Brain microvascular endothelial cell (primary cell): ENCODE measurements at places on chromosomes 2 and 18.

DNA sequence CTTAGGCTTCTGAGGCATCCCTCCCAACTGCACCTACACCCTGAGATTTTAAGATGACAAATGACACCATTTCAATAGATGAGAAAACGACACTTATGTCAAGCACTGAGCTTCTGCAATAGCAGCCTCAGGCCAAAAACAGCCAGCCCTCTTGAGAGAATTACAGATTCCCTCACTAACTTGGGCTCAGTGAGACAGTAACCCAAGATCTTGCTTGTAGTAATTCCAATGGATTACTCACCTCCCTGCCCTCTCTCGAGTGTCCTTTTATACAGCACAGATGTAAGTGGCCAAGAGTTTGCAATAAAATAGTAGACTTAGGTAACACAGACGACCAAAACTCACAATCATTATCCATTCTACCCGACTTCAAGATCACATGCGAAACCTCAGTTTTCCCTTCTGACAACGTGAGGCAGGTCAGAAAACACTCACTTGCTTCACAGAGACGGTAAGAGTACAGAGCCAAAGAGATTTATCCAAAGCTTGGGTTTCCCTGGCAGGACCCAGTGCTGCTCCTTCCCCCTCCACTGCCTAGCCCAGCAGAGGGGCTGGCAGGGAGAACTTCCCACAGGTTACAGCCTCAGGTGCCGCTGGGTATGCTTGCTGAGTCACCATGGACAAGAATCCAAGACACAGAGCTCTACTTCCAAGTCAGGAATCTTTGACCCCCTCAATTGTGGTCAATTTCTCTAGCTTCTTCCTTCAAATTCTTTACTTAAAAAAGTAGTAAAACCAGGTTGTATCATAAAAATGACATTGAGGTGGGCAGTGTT is 181.4 kb downstream of the MYO5B start:
- no peak for DNase-seq

- DNase-seq = no peak
Observed at GRCh38 chr18:76441002-76441667, 53.9 kb downstream of the ZNF516 start.

- DNase-seq = no peak
Observed at GRCh38 chr2:166270376-166270775, 105.4 kb downstream of the SCN9A start.

DNA sequence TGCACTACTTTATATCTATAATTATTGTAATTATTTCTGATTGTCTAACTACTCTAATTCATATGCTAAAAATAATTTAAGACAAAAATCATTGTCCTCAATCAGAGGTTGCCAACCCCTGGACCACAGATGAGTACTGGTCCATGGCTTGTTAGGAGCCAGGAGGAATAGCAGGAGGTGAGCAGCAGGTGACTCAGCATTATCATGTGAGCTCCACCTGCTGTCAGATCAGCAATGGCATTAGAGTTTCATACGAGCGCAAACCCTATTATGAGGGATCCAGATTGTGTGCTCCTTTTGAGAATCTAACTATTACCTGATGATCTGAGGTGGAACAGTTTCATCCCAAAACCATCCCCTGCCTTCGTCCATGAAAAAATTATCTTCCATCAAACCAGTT is 1434.4 kb downstream of the LRP1B start:
- DNase-seq = no peak

DNA sequence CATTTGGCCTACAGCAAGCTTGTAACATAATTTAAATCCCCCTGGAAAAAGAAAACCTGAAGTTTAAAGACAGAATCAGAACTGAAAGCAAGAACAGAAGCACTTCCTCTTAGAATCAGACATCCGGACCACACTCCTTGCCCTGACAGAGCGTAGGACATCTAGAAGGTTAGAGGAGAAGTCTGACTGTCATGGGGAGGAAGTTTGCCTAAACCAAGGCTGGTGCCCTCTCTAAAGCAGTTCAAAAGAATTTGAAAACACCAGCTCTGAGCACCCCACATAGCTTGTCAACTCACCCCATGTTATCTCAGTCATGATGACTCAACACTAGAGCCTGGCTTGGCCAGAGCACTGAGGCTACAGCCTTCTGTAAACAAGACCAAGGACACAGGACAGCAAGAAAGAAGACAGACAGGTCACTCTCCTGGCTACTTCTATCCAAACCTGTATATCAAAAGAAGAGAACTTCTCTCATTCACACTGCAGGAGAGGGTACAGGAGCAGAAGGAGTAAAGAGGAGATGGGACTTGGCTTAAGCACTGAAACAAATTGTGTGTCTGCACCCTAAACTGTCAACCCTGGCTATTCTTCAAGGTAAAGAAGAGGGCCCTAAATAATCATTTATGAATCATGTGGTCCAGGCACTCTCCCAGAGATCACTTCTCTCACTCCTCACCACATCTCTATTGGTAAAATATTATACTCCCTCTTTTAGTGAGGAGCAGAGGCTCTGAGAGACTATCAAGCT is 198.6 kb downstream of the MEMO1 start:
- peak; percentile 27 for DNase-seq

DNA sequence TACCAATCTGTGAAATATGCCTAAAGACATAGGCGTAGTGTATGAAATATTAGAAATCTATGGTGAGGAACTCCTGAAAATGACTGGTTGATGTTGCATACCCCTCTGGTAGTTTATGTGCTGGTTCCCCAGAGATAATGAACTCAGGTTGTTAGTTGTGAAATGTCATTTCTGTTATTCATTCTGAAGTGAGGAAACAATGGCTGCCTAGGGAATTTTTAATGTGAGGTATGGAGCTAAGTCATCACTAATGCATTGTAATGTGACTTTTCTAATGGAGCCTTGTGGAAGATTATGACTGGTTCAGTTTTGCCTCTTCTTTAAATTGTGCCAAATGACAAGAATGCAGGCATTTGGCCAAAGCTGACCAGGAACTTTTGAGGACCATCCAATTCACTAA is 61.6 kb upstream of the RAB27B start:
- DNase-seq = no peak

GRCh38 chr18:47893047-47893446 is 37.4 kb downstream of the SMAD2 start:
- no peak for DNase-seq

GRCh38 chr2:65357095-65357958 is 75.1 kb downstream of the SPRED2 start:
- no peak for DNase-seq

GRCh38 chr2:25215948-25216679 is 47.7 kb upstream of the POMC start:
- DNase-seq = no peak
